Esophagus squamous epithelium (tissue), 5 donors: ENCODE measurements at places on chromosomes 4 and X.
A peak's percentile ranks its signal among the peaks of the same experiment; 100 is the strongest.

DNA sequence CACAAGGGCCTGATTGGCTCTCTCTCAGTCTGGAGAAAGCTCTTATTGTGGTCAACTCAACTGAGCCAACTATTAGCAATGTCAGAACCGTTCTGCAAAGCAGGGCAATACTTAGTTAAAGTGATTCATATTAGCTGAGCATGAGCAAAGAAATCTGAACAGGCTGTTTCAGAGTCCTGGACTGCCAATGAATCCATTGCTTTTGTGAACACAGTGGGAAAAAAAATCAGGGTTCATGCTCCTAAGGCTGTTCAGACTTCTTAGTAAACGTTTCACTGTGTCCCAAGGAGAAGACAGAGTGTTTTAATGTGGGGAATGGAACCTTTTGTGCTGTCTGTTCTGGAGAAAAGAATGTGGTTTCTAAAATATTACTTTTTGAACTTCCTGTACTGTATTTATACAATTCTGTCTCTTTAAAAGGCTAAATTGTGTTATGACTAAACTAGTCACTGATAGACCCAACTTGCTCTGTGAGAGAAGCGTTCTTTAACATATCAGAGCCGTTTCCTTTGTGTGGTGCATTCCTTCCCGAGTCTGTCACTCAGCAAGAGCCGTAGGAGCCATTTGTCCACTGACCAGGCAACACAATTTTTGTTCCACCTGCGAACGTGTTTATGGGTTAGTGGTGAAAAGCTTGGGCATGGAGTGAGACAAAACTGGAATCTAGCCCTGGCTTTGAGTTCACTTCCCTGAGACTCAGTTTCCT lies 366.1 kb downstream of the FBXO8 start:
- DNase-seq, result no peak

DNA sequence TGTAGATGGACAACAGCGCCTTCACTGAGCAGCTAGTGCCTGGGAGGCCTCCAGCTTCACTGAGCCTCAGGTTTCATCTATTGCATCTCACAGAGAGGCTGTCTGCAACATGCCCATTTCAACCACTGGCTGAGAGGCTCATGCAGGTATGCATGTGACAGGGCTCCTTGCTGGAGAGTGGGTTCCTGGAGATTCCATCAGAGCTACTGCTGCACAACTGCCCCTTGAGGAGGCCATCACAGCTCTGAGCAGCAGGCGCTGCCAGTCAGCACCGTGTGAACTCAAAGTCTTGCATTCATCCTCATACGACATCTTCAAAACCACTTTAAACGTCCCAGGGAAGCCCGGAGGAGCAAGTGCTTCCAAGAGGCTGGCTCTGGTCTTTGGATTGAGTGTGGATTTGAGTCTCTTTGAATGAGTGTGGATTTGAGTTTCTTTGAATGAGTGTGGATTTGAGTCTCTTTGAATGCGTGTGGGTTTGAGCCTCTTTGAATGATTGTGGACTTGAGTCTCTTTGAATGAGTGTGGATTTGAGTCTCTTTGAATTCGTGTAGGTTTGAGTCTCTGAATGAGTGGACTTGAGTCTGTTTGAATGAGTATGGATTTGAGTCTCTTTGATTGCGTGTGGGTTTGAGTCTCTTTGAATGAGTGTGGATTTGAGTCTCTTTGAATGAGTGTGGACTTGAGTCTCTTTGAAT lies 8.7 kb downstream of the P2RY8 start:
- DNase-seq, result no peak

GRCh38 chr4:164483711-164484110 lies 270.2 kb upstream of the SMIM31 start:
- DNase-seq, result no peak

GRCh38 chrX:100700809-100701208 lies 31.1 kb downstream of the SYTL4 start:
- no peak for DNase-seq

GRCh38 chrX:138034136-138034535 lies 468.2 kb downstream of the ZIC3 start:
- no peak for DNase-seq

- no peak for DNase-seq
These were observed 20.1 kb upstream of the PHEX start for GRCh38 chrX:22012051-22012450.

- DNase-seq, result no peak
These were observed 1.3 kb downstream of the TCEAL8 start for GRCh38 chrX:103253608-103254007.

DNA sequence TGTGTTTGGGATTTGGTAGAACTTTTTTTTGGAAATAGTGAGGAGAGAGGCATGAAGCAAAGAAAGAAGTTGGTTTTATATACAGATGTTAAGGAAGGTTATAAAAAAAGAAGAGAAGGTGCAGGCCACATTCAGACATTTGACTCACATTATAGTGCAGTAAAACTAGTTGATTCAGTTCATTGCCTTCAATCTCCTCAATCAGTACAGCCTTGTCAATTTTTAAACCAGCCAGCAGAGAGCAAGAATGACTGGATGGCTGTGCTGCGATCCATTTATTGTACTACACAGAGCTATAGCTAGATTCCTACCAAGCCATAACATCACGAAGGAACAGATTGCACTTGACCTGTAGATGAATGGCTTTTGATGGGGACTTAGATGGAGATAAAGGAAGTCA lies 79.7 kb upstream of the LSM6 start:
- no peak for DNase-seq

DNA sequence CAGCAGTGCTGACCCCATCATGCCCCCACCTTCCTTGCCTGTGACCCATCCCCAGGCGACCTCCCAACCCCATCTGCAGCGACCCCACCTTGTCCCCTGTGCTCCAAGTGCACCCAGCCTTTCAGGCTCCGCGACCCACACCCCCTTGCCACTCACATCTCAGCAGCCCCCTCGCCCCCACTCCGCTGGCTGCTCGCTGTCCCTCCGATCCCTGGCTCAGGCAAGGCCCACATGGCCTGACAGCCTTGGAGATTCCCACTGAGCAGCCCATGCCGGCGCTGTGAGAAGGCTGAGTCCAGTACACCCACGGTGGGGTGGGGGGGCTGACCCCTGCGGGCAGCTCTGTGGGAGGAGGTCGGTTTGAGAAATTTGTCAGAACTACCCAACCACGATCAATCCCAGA lies 9.1 kb downstream of the ZFYVE28 start:
- DNase-seq, result no peak

- no peak for DNase-seq
These were observed 121.4 kb downstream of the SPRY1 start for GRCh38 chr4:123517971-123518370.

DNA sequence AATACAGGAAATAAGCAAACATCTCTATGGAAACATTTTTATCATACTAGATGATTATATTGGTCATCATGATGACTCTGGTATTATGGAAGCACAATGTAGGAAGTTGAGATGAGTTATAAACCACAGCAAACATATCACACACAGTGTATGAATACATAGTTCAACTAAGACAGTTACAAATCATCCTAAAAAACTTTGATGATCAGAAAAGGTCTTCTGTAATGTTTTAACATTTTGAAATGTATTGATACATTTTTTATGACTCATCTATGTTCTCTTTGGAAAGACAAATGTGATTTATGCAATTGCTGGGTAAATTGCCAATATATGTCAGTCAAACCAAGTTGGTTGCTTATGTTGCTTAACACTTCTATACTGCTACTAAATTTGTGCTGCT lies 4.8 kb downstream of the CXCL3 start:
- DNase-seq, result no peak

DNA sequence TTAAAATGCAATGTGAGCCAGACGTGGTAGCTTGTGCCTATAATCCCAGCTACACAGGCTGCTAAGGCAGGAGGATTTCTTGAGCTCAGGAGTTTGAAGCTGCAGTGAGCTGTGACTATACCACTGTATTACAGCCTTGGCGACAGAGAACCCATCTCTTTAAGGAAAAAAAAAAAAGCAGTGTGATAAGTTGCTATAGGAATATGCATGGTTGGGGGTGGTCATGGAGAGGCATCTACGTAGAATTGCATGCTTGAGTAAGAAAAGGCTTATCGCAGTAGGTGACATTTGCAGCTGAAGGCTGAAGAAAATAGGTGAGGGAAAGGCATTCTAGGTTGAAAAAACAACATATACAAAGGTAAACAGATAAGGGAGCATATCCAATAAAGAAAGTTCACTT lies 4.1 kb downstream of the DIAPH2 start:
- no peak for DNase-seq

- DNase-seq, result no peak
These were observed 153.6 kb upstream of the EDNRA start for GRCh38 chr4:147327322-147327721.

DNA sequence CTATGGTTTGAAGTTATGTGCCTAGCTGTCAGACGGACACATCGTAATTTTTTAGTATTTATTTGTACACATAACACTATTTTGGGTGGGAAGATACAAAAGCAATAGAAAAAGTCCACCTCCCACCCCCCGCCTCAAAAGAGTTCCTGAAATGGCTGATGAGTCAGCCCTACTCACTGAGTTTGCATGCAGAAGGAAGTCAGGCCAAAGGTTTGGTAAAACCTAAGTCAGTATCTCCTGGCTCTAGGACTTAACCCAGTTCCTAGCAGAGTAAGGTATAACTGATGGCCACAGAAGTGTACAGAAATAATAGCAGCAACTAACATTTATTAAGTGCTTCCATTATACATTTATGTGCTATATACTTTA lies 2.9 kb upstream of the KLHL2 start:
- no peak for DNase-seq

GRCh38 chrX:1600406-1601050 lies 9.1 kb downstream of the AKAP17A start:
- no peak for DNase-seq

- DNase-seq, result no peak
These were observed 168.9 kb downstream of the HS3ST1 start for GRCh38 chr4:11259837-11260236.

- DNase-seq, result no peak
These were observed 1765.8 kb downstream of the PCDH7 start for GRCh38 chr4:32485956-32486355.

GRCh38 chrX:41009850-41010846 lies 75.1 kb upstream of the USP9X start:
- peak; percentile 10 for DNase-seq

DNA sequence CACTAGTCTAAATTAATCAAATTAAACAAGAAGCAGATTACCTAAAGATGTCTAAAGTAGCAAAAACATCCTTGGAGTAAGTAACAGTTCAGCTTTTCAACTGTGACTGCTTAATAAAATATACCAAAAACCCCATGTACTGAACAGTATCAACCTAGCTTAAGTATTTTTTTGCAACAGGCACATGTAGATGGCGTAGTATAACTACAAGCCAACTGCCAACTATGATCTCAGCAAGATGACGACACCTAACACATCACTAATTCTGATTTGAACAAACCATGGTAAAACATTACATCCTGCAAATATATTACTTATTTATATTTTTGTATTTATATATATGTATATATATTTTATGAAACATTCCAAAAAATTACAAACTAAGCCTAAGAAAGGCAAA lies 24.5 kb downstream of the DHX15 start:
- DNase-seq, result no peak

GRCh38 chr4:83342476-83342875 lies 7.8 kb upstream of the HPSE start:
- no peak for DNase-seq

DNA sequence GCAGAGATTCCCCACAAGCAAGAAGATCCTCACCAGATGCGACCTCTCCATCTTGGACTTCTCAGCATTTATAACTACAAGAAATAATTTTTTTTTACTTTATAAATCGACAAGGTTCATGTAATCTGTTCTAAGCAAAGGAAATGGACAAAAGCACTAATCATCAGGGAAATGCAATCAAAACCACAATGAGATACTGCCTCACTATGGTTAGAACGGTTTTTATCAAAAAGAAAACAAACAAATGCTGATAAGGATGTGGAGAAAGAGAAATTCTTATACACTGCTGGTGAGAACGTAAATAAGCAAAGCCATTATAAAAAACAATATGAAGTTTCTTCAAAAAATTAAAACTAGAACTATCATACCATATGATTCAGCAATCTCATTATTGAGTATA lies 1382.6 kb downstream of the ARAP2 start:
- no peak for DNase-seq

DNA sequence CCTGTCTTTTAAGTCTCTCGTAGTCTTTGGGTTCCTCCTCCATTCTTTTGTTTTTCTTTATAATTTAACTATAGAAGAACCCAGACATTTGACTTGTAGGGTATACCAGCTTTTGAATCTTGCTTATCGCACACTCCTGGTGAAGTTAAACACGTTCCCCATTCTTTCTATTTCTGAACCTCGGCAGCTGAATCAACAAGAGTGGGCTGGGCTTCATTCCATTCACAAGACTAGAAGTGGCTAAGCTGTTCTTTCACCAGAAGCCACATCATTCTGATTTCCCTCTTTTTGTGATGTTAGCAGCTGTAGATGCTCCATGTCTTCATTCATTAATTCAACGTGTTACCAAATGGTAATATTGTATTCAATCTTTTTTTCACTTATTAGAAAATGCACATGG lies 167.9 kb downstream of the CORIN start:
- no peak for DNase-seq

DNA sequence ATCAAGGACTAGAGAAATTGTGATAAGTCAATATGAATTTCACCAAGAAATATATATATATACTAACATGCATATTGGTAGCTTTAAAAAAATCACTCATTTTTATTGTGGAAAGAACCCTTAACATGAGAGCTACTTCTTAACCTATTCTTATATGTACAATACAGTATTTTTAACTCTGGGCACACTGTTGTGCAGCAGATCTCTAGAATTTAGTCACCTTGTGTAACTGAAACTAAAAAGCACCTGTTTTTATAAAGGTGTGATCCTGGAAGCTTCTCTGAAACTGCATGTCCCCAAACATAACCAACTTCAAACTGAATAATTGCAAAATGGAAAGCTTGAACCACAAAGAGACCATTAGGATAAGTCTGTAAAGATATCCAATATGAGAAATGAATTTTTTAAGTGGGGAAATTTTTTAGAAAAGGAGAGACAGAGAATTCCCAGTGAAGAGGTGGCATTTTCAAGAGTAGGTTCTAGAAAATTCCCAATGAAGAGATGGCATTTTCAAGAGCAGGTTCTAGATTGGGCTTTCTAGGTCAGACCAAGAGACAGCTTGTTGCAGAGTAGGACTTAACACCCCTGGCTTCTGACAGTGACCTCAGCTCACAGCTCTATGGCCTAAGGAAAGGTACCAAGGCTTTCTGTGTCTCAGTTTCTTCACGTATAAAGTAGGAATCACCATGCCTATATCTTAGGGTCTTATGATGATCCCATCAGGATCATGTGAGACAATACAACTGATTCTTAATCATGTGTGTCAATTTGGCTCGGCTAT lies 22.0 kb upstream of the PPARGC1A start:
- DNase-seq, result no peak
